Stimulated activated CD8-positive, alpha-beta memory T cell treated with anti-CD3 and anti-CD28 coated beads, Interleukin-4, amount 100 ng/mL, for 1 hour (primary cell): ENCODE measurements at places on chromosomes 1 and 21.

DNA sequence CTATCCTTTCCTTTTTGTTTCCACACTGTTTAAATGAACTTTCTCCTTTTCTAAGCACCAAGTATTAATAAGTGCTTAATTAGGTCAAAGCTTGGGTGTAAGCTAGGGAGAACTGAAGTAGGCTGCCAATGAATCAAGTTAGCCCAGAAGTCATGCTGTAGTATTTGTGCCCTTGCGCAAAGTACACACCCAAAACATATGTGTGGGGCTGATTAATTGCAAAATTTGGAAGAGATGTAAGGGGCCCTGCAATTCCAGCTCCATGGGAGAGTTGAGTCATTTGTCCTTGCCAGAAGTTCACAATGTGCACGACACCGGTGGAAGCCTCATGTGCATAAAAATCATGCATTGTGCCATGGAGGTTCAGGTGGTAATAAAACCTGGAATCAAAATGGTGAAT is 18.6 kb upstream of the NTNG1 start:
- no peak for DNase-seq

DNA sequence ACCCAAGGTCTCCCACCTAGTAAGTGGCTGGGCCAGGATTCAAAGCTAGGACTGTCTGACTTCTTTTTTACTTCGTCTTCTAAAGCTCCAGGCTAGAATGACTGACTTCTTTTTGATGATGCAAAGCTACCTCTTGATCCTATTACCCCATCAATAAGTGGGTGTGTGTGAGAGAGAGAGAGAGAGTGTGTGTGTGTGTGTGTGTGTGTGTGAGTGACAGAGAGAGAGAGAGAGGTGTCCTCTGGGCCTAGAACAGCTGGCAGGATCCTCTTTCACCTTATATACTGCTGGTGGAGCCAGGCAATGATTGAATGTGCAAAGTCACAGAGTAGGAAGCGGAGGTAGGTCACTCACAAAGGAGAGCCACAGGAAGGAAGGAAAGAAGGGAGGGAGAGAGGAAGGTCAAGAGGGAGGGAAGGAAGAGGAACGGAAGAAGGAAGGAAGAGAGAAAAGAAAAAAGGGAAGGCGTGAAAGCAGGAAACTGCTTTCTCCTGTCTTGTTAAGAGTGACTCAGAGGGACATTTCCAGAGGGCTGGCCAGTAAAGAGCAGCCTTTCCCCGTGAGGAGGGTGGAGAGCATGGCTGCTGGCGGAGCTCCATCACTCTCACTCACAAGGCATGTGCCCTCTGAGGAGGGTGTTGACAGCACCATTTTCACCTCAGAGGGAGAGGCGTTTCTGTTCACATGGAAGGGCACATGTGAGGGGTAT is 68.9 kb downstream of the CDC7 start:
- DNase-seq = no peak

DNA sequence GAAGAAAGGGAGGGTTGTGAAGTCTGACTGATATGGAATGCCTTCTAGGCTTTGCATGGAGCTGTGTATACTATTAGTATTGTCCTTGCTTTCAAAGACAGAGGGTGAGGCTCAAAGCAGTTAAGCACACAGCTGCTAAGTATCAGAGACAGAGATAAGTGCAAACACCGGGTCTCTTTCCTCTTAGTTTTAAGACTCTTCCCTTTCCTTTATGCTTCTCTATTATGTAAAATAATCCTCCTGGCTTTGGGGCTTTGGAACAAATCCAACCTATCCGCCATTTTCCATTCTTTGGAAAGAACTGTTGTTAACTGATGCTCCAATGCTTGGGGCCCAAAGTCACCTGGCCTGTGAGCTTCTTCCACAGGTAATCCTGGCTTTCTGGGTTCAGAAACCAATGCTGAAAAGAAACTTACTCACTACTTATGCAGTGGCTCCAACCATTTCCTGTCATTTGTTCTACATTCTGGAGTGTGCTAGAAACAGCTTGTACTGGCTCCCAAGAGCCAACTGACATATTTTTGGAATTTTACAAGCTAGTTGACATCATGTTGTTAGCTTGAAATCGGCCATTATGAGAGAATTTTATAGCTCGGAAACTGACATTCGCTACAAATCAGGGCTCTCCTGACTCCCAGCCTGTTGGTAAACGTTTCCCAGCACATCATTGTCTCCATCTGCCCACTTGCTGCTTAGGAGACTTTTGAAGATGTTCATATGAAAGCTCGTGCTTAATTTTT is 67.5 kb downstream of the DNTTIP2 start:
- no peak for DNase-seq

GRCh38 chr1:239315631-239316217 is 70.6 kb upstream of the CHRM3 start:
- no peak for DNase-seq

- DNase-seq = no peak
Observed at GRCh38 chr1:212614453-212615200, 6.1 kb downstream of the ATF3 start.
